ENCODE measurements at places on chromosomes 2 and 18.

- DNase-seq = peak; percentile 40
Measured at GRCh38 chr2:176830362-176830761, 382.2 kb upstream of the HNRNPA3 start.

GRCh38 chr2:234352270-234352669 is 144.6 kb downstream of the ARL4C start:
- DNase-seq = no peak

DNA sequence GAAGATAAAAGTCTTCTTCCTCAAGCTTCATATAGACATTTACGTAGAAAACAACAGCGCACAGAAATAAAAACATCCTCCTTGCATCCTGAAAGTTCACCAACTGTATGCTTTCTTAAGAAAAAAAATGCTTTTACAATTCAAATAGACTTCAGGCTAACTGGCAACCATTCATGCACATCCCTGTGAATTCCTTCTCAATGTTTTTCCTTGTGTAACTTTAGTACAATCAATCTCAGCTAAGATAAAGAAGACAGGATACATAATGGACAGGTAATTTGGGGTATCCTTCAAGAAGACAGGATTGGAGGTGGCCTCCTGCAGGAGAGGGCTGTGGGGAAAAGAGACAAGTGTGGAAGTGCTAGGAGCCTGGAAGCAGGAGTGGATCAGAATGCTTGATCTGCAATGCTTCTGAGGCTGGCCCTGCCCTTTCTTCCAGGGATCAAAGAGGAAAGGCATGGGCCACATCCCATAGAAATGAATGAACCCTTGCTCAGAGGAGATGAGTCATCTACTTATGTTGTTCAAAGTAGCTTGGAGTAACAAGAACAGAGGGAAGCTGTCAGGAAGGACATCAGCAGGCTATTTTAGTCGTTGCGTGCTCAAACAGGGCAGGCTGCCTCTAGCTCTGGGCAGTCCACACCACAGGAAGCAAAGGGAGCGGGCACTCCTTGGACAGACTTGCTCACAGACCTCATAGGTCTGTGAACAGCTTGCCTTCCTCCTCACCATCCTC is 126.6 kb downstream of the TMEM131 start:
- DNase-seq = no peak

- DNase-seq = no peak
Measured at GRCh38 chr2:18925296-18925695, 335.9 kb upstream of the NT5C1B start.
